ENCODE measurements at places on chromosomes 6 and 20.
A peak's percentile ranks its signal among the peaks of the same experiment; 100 is the strongest.

DNA sequence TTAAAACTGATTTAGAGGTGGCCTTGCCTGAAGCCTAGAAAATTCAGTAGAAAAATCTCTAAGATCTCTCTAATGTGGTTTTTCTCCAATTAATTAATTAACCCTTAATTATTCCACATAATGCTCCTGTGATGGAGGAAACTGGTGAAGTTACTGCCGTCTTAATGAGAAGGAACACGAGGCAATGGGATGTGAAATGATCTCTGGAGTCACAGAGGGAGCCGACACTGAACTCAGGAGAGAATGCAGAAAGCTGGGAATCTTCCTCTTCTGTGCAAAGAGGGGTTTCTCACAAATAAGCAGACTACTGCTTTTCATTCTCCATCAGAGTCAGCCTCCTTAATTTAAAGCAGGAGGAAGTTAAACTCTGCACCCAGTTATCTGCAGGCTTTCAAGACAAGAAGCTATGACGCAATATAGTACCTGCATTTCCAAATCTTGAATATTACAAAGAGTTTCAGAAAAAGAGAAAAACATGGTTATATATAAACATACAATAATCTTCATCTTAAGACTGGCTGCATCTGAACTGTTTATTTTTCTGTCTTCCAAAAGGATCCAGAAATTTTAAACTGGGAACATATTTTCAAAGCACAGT, 18.1 kb upstream of the SNRPB2 start:
- H3K36me3 ChIP-seq = no peaks in the 10 kb centered on the region
- H3K4me1 ChIP-seq = no peaks in the 10 kb centered on the region
- peak; percentile 1 for DNase-seq
- H3K27ac ChIP-seq = no peak overlapping the region

DNA sequence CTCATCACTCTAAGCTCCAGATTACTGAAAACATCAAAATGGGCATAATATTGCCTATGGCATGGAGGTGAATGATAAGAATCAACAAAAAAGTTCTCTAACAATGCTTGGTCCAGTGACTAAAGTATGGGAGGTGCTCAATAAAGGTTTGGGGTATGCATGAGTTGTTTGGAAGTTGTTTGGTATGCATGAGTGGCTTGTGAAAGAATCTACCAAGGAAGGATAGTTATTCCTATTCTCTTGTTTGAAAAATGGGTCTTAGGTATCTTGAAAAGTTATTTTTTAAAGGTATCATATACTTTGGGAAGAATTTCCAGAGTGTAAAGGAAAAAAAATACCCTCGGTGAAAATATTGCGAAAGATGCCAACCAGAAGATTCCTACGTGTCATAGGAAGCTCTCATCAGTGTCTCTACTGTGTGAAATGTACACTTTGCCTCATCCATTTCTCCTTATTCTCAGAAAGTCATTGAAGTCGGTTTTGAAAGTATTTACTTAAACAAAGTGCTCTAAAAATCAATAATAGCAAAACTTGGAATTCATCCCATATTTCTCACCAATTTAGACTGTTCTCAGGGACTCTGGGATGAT, 449.8 kb downstream of the ADGRB3 start:
- no peaks in the 10 kb centered on the region for H3K27me3 ChIP-seq
- no peaks in the 10 kb centered on the region for H3K36me3 ChIP-seq
- H3K27ac ChIP-seq = no peak overlapping the region
- H3K4me1 ChIP-seq = no peaks in the 10 kb centered on the region
- H3K4me3 ChIP-seq = no peak overlapping the region

GRCh38 chr6:3825331-3825831, 23.8 kb upstream of the FAM50B start:
- no peaks in the 10 kb centered on the region for H3K36me3 ChIP-seq
- H3K27ac ChIP-seq = peak overlapping the region; percentile 86
- no peak for DNase-seq
- H3K4me3 ChIP-seq = peak overlapping the region; percentile 34
- no peaks in the 10 kb centered on the region for H3K27me3 ChIP-seq
- H3K4me1 ChIP-seq = peaks cover 46% of the 10 kb centered on the region

DNA sequence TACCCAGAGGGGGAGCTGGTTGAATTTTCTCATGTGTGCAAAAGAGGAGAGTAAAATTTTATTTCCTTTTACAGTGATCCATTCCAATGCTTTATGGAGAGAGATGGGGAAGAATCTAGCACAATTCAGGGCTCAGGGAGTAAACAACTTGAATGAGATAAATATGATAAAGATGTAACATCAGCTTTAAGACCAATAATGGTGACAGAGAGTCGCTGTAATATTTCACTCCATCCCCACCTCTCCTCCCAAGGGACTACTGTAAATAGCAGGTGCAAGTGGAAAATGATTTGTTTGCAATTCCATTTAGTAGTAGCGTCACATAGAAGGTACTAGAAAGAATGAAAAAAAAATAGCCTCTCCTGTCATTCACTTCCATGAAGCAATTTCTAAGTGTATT, 4.8 kb downstream of the CRISP3 start:
- H3K4me3 ChIP-seq = no peak overlapping the region
- H3K36me3 ChIP-seq = no peaks in the 10 kb centered on the region
- no peaks in the 10 kb centered on the region for H3K4me1 ChIP-seq
- no peak for DNase-seq
- no peak overlapping the region for H3K27ac ChIP-seq
- no peaks in the 10 kb centered on the region for H3K27me3 ChIP-seq

DNA sequence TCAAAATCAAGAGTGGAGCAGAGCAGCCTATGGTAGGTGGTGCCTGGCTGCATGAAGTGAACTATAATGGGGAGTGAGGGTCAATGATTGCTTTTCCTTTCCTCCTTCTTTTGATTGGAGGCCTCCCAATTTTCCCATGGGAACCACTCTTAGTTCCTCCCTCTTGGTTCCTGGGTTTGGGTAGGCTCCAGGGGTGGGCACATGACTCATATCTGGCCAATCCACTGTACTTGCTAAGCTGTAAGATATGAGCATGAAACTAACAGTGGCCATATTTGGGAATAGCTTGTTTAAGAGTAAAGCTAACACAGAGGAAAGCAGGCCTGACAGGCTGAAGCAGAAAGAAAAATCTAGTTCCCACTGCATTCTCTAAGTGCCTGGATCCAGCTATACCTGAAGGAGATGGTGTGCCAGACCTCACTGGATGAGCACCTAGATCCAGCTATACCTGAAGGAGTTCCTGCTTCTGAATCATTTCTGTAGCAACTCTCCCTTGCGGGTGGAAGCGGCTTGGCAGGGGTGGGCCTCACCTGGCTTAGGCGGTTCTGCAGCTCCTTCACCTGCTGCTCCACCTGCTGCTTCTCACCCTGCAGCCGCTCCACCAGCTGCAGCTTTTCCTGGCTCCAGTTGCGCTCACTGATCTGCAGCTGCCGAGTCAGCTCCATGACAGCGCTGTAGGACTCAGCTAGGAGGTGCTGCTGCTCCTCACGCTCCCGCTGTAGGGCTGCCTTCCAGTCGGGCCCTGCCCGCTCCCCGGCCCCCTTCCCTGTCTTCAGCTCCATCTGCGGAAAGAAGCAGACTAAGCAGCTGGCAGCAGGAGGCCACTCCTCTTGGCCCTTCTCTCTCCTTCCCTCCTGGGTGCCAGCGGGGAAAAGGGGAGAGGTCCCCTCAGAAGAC, 29.0 kb upstream of the DSN1 start:
- no peaks in the 10 kb centered on the region for H3K27me3 ChIP-seq
- H3K4me1 ChIP-seq = no peaks in the 10 kb centered on the region
- H3K27ac ChIP-seq = no peak overlapping the region
- H3K36me3 ChIP-seq = no peaks in the 10 kb centered on the region

- H3K36me3 ChIP-seq = no peaks in the 10 kb centered on the region
- H3K27ac ChIP-seq = no peak overlapping the region
- no peaks in the 10 kb centered on the region for H3K4me1 ChIP-seq
- no peak overlapping the region for H3K4me3 ChIP-seq
These were observed 90.7 kb downstream of the CDH26 start for GRCh38 chr20:60048634-60049521.

DNA sequence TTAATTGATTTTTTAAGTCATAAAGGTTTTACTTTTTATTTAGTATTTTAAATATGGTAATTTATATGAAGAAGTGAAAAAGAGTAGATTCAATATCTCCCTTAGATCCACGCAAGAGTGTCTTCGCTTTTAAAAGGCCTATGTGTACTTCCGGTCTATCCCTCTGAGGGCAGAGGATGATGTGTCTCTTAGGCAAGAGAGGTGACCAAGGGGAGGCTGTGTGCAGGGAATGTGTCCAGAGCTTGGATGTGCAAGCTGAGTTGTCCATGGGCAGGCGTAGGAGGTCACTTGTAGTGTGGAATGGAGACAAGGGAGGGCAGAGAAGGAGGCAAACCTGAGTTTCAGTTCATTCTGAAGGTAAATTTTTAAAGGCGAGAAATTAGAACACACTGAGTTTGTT, 113.9 kb downstream of the CRYBG1 start:
- no peaks in the 10 kb centered on the region for H3K4me1 ChIP-seq
- no peak for DNase-seq
- no peak overlapping the region for H3K4me3 ChIP-seq
- H3K36me3 ChIP-seq = no peaks in the 10 kb centered on the region
- H3K27me3 ChIP-seq = no peaks in the 10 kb centered on the region

DNA sequence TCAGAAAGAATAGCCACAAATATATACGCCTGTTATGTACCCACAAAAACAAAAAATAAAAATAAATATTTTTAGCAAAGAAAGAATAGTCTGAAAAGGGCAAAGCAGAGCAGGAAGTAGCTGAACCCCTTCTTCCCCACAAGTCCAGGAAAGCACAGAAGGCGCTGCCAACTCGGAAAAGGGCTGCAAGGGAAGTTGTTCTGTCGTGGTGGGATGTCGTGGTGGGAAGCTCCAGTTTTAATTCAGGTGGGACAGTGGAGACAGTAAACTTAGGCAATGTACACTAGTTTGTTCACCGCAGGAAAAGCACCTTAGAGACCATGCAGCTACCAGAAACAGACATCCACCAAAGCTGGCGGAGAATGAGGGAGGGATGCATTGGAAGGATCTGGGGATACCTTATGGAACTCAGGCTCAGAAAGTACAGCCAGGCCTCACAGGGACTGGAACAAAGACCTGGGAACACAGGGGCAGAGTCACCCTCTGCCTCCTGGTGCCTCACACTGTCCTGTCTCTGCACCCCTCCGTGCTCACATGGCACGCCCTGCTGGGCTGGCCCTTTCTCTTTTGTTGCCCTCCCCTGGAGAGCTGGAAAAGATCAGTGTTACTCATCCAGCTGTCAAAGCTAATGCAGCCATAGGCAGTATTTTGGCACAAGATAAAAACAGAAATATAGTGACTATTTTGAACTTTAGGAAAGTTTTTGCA, 3.3 kb upstream of the APMAP start:
- H3K4me3 ChIP-seq = no peak overlapping the region
- no peaks in the 10 kb centered on the region for H3K36me3 ChIP-seq
- H3K4me1 ChIP-seq = peaks cover 55% of the 10 kb centered on the region
- no peaks in the 10 kb centered on the region for H3K27me3 ChIP-seq
- peak; percentile 86 for DNase-seq
- no peak overlapping the region for H3K27ac ChIP-seq

DNA sequence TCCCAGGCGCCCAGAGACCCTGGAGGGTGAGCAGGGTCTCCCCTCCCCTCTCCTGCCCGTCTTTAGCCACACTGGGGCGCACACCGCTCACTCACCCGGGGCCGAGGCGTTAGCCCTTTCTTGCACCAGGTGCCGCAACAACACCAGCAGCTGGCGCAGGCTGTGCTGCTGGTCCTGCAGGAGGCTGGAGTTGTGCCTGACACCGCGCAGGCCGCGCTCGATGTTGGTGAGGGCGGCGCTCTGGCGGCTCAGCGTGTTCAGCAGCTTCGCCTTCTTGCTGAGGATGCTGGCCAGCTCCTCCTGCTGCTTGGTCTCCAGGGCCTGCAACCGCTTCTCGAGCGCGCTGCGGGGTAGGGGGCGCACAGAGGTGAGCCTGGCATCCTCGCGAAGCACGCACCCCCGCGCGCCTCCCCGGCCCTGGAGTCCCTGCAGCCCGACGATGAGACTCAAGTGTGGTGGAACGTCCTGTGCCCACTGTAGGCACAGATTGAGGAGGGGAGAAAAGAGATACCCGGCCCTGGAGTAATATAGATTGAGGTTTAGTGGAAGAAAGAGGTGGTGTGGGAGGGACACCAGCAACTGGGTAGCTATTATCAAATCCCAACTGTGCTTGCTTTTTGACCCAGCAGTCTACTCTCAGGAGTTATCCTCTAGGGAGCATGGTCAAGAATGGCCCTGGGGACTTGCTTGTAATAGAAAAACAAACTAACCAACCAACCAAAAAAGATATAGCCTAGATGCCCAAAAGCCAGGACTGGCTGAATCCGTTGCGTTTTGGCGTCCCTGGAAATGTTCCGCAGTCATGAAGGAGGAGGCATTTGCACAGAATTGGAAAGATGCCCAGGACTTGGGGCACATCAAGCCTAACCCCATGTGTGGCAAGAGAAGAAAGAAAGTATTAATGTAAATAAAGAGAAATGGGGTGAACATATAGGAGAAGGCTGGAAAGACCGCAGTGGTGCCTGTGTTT, 30.9 kb downstream of the ANGPT4 start:
- no peaks in the 10 kb centered on the region for H3K27me3 ChIP-seq
- no peak for DNase-seq
- H3K4me1 ChIP-seq = peaks cover 11% of the 10 kb centered on the region
- no peak overlapping the region for H3K4me3 ChIP-seq

DNA sequence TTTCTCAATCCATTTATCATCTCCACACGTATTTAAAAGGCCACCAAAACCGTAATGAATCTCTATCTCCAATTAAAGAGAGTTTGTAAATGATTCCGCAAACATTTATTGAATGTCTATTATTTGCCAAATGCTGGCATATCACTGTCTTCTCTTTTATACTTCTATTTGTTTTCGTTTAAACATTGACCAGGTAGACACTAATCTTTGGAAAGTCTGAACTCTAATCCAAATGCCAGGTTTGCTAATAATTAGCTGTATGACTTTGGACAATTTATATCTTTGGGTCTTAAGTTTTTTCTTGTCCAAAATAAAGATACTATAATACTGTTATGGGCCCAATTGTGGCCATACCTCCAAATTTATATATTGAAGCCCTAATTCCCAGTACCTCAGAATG, 299.2 kb upstream of the TBX18 start:
- no peaks in the 10 kb centered on the region for H3K27me3 ChIP-seq
- no peak for DNase-seq

GRCh38 chr6:8657522-8657921, 222.2 kb upstream of the SLC35B3 start:
- no peak overlapping the region for H3K4me3 ChIP-seq
- no peaks in the 10 kb centered on the region for H3K27me3 ChIP-seq
- no peak for DNase-seq
- no peaks in the 10 kb centered on the region for H3K4me1 ChIP-seq
- H3K27ac ChIP-seq = no peak overlapping the region

DNA sequence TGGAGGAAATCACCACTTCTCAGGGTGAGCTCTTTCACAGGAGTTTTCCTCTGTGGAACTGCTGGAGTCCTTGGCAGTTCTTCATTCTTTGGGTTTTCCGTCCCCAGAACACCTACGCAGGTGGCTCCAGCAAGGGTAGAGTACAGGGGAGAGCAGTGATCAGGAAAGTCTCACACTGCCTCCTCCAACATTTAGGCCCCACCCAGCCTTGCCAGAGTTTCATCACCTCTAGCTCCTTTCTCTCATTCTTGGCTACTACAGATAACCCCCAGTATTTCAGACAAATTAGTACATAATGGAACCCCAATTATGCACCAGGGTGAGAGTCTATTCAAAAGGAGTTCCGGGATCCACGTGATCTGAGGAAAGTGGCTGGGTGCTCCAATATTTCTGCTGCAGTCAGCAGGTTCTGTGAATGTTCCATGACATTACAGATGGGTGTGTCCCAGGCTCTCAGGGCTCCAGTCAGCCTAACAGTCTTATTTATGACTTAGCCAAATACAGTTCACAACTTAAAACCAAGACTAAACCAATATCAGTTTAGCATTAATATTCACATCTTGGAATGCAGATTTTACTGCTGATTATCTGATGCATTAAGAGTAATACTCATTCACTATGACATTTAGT, 44.6 kb downstream of the GPR63 start:
- DNase-seq = no peak
- H3K36me3 ChIP-seq = no peaks in the 10 kb centered on the region
- peaks cover 12% of the 10 kb centered on the region for H3K4me1 ChIP-seq
- H3K27ac ChIP-seq = no peak overlapping the region

Data from vagina (tissue), 2 donors.